ENCODE measurements at places on chromosomes 5 and 9.

DNA sequence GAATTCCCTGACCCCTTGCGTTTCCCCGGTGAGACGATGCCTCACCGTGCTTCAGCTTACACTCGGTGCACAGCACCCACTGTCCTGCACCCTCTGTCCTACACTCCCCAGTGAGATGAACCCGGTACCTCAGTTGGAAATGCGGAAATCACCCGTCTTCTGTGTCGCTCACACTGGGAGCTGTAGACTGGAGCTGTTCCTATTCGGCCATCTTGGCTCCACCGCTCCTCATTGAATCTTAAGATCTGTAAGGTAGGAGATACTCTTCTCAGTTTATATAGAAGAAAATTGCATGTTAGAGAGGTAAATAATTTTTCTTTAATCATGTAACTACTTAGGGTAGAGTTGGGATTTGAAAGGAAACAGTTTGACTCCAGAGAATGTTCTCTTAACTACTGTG is 62.2 kb downstream of the DMRTA1 start:
- no peak for DNase-seq

DNA sequence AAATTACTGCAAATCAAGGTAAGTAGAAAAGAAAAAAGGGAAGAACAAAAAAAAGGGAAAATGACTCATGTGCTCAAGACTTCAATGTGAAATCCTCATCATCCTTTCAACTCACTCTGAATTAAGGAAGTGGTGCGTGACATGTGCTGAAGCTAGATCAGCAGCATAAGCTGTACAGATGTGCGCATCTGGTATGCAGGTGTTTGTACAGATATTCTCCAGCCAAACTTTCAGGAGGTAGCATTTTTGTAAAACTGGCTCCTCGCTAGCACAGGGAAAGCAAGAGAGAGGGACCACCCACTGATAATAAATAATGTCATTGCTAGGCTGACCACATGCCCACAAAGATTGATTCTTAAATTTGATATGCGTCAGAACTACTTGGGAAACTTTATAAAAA is 253.9 kb upstream of the RGMB start:
- no peak for DNase-seq

DNA sequence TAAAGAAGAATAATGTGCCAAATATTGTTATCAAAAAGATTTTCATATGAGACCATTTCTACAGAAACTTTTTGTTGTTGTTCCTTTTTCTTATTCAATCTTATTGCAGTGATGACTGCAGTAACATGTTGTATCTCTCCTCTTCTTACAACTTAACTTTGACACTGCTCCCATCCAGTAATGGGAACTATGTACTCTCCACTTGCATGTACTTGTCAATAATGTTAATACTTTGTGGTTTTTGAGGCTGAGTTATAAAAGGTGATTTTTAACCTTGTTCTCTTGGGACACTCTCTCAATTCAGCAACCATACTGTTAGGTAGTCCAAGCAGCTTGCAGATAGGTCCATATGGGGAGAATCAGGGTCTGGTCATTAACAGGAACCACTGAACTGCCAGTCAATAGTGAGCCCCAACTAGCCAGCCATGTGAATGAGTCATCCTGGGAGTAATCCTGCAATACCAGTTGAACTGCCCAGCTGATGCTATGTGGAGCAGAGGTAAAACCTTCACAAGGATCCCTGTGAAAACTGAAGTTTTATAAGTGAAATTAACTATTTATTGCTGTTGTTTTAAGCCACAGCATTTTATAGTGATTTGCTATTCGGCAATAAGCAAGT is 199.6 kb upstream of the DAB2 start:
- no peak for DNase-seq

DNA sequence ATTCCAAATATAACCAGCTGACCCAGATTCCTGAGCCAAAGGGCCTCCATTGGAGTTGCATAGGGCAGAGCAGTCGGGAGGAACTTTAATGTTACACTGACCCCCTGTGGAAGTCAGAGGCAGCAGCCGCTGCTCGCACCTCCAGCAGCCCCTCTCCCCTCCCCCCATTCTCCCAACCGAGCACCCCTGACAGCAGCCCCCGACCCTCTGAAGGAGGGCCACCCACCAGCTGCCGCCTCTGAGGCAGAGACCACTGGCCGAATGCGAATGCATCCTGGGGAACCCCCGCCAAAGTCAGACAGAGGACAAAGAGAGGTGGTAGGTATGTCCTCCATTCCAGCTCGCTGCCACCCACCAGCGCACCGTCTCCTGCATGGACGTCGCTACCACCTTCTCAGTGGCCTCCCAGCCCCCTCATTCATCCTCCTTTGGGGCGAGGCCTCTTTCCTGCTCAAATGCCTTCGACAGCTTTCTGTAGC is 231.0 kb downstream of the CDK5RAP2 start:
- DNase-seq, result peak; percentile 23

- DNase-seq, result no peak
Measured at GRCh38 chr5:109922381-109922995, 232.8 kb downstream of the MAN2A1 start.

DNA sequence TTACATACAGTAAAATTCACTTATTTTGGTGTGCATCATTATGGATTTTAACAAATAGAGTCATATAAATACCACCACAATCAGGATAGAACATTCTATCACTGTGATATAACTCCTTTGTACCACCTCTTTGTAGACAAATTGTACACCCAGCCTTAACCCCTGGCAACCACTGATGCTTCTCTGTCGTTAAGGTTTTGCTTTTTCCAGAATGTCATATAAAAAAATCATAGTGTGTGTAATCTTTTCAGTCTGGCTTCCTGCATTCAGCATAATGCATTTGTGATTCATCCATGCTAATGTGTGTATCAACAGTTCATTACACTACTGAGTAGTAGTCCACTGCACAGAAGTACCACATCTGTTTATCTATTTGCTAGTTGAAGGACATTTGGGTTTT is 81.2 kb downstream of the ARSB start:
- DNase-seq, result no peak

DNA sequence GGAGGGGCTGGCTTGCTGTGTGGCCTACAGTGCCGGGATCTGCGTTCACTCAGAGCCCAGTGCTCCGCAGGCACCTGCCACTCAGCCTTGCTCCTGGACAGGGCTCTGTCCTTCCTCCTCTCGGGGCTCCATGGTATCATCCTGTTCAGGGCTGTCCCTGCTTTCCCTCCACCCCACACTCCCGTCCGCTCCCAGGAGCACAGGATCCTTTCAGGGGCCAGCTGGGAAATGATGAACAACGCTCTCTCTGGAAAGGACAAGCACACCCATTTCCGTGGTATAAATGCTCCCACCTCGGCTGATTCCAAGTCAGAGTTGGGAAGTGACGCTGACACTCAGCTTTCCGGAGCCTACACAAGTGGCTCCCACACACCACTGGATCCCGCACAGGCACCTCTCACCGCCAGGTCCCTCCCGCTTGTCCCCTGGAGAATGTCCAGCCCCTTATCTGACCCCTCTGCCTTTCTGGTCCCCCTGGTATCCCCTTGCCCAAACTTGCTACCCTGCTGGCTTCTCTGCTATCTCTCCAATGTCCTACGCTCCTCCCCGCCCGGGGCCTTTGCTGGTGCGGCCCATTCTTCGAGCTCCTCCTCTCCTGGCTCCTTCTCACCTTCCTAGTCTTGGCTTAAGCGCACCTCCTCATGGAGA is 21.3 kb downstream of the HMCN2 start:
- no peak for DNase-seq

DNA sequence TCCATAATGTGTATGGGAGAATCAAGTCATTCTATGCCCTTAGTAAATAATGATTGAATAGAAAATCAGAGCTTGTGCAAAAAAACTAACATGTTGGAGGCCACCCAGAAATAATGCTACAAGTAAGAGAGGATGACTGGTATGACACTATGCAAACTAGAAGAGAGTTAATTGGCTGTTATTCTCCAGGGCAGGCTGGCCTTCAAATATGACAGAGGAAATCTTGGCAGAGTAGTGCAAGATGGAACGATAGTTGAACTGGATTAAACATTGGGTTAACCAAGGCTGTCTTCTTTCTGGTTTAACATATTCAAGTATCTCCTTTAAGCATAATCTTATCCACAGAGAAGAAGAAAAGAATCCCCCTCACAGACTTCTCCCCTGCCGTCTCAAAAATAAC is 196.1 kb downstream of the MPDZ start:
- no peak for DNase-seq

DNA sequence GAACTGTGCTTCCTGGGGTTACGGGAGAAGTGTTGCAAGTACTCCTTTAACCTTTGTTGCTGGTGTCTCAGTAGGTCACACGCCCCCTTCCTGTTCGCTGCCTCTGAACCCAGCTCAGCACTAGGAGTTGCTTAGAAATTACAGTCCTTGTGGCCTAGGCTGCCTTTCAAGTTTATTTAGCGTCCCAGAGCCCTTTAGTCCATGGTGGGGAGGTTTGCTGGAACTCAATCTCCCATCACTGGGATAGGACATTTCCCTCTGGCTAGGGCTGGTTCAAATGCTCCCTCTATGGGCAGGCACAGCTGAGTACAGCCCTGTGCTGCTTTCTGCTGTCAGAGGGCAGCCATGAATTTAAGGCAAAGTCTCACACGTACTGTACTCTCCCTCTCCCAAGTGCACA is 4.7 kb downstream of the IFNA8 start:
- DNase-seq, result no peak

- no peak for DNase-seq
Measured at GRCh38 chr5:107952450-107952849, 281.7 kb upstream of the EFNA5 start.

GRCh38 chr5:154721481-154722058 is 33.6 kb upstream of the LARP1 start:
- DNase-seq, result no peak

GRCh38 chr5:174708476-174709207 is 15.7 kb upstream of the MSX2 start:
- no peak for DNase-seq

DNA sequence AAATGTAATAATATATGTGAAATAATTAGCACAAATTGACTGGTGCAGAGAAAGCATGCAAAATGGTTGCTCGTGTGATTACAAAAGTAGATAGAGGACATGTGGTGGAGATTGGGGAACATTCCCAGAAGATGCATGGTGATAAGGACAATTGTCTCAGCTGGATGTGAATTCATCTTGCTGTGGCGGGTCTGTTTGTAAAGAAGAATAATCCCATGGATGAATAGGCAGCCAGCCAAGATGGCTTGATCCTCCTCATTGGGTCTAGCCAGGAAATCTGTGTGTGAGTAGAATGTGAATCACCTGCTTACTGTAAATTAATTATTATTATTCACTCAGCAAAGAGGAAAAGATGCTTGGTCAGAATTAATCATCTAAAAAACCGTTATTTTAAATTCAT is 12.6 kb upstream of the DPYSL3 start:
- no peak for DNase-seq

DNA sequence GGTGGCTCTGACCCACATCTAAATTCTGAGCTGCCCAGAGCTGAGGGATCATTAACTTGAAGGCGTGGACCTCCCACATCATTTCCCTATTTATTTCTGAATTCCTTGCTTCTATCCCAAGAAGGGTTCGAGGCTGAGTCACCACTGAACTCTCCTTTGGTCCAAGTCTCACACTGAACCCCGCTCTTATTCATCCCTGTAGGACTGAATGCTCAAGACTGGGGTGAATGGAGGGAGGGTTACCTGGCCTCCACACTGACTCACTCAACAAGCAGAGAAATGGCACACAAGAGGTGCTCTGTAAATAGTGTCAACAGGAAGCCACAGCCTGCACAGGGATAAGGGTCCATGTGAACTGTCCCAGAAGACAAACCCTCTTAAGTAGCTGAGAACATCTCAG is 79.1 kb upstream of the FSTL4 start:
- no peak for DNase-seq

- DNase-seq, result peak; percentile 9
Measured at GRCh38 chr5:14580398-14581034, 1.1 kb upstream of the OTULINL start.

GRCh38 chr5:76503929-76504328 is 100.8 kb downstream of the IQGAP2 start:
- no peak for DNase-seq

- DNase-seq, result no peak
Measured at GRCh38 chr5:140295414-140295813, 7.5 kb downstream of the PFDN1 start.

DNA sequence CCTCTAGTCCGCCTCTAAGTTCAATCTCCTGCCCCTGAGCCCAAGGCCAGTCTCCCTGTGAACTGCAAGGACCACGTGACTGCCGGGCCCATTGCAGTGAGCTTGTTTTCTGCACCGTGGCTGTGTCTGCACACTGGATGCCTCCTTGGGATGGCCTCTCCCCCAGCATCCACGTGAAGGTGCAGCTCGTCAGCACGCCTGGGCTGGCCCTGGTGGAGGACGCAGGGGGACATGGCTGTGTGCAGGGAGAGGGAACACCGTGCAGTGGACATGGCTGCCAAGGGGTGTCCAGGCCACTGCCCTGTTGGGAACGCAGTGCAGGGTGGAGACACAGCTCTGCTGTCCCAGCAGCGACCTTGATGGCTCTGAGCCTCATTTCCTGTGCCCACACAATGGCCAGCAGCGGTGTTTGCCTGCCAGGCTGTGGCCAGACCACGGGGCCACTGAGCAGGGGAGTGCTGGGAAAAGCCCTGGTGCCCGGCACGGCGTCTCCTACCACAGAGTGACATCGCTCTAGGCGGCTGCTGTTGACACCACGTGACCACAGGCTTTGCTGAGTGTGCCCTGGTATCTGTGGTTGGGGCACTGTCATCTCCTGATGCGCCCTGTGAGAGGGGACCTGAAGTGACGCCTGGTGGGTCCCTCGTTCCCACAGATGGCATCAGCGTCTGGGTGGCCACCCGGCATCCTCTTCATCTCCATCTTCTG is 26.9 kb upstream of the EXOC3 start:
- DNase-seq, result no peak

- no peak for DNase-seq
Measured at GRCh38 chr5:65017636-65018035, 248.9 kb downstream of the CWC27 start.

GRCh38 chr9:121947775-121948174 is 145.3 kb downstream of the TTLL11 start:
- DNase-seq, result no peak

DNA sequence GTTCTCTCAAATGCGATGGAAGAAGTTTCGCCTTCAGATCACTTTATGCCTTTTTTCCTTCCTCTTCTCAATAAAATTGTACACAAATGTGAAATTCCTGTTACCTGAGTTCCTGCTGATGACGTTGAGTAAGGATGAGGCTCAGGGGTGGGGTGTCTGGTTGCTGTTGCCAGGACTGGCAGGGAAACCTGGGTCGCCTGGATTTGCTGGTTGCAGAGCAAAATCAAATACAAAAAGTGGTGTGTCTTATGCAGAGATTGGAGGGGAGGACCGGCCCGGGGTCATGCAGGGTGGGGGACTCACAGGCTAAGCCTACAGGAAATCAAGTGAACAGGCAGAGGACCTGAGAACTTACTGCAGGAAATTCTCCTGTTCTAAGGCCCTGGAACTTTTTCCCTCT is 39.2 kb downstream of the ANXA2R start:
- DNase-seq, result no peak
